ENCODE measurements at places on chromosomes 3 and 15.

- DNase-seq = no peak
These were observed 3.3 kb upstream of the ACTR8 start for GRCh38 chr3:53885239-53885638.

- DNase-seq = peak; percentile 23
These were observed 23.3 kb downstream of the IREB2 start for GRCh38 chr15:78461171-78461888.

DNA sequence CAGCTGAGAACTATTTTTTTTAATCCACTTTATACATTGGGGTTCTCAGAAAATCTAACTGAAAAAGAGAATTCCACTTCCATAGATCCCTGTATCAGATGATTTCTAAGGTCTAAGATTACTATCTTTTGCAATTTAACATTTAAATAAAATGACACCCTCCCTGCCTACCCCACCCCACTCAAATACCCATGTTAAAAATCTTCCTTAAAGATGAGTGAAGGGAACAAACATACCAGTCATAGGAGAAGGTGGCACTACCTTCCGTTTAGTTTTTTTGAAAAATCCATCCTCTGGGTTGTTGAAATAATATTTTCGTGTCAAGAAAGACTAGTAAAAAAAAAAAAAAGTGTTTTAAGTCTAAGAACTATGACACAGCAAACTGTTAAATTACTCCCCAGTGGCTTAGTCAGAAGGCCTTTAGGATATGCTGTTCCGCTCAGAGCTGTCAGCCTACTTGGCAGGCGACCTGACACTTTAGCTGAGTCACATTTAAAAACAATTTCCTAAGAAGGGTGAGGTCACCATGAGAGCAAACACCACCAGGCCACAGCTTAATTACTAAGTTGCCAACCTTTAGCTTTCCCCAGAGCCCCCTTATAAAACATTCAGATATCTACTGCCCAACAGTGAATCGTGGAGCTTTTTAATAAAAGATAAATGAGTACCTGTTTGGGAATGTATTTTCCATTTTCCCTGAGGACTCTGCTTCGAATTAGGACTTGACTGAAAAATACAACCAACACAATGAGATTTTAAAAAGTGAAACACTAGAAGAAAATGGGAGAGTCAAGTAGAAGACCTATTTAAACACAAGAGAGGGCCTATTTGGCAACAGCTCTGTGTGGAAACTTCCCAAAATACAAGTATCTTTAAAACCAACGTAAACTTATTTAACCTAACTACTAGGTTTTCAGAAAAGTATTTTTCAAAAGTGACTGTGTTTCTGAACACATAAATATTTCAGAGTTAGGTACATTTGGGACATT lies 9.6 kb downstream of the EMC3 start:
- no peak for DNase-seq

DNA sequence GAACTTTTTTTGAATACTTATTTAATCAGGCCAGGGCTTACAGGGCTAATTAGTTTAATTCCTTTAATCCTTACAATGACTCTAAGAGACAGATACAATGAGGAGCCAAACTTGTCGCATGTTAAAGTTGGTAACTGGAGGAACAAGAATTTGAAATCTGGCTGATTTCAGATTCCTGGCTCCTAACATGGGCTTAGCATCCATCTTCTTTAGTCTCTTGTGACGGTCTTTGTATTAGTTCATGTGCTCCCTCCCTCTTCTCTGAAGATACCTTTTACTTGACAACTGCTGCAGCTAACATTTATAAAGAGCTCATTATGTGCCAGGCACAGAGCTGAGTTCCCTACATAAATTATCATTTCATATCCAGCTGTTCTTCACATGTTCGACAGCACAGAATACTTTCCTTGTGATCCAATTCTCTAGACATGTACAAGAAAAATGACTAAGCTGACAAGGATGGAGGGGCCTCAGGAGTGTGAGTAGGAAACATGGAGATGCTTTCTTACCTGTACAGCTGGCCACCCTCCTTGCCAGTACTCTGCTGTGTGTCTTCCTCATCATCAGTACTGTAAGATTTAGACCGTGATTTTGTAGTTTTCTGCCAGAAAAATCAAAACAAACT lies 206.8 kb upstream of the STRIT1 start:
- no peak for DNase-seq

DNA sequence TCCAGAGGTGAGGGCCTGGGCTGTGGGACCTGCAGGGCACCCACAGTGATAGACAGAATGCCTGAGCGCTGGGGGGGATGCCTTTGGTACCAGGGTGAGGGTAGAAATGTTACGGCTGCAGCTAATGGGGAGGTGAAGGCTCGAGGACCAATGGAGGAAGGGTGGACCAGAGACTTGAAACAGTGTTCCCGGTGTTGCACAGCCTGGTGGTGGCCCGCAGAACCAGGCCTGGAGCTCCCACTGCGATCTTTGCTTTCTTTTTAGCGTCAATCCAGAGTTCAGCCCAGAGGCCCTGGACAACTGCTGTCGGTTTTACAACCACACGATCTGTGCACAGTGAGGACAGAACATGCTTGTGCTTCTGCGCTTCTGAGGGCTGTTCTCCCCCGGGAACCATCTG lies 36.8 kb upstream of the PDE8A start:
- DNase-seq = no peak

GRCh38 chr3:112629425-112629824 lies 11.5 kb downstream of the CCDC80 start:
- DNase-seq = no peak

GRCh38 chr3:5332270-5332956 lies 144.9 kb downstream of the EDEM1 start:
- DNase-seq = no peak

DNA sequence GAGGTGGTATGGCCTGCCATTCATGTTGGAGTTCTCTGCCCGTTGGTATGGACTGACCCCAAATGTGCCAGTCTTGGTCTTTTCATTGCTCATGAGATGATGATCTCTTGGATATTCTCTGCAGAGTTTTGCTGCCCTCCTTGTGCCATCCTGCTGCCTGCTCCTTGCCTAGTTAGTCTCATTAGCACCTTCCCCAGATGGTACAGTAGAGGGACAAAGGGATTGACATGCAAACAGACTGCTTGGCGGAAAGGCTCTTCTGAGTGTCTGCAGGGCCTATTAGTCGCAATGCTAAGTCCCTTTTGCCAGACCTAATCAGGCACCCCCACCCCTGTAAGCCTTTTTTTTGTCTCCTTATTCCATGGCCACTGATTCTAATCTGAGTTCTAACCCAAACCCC lies 90.6 kb downstream of the ARNT2 start:
- no peak for DNase-seq

GRCh38 chr15:51156957-51157356 lies 62.3 kb upstream of the TNFAIP8L3 start:
- DNase-seq = no peak

DNA sequence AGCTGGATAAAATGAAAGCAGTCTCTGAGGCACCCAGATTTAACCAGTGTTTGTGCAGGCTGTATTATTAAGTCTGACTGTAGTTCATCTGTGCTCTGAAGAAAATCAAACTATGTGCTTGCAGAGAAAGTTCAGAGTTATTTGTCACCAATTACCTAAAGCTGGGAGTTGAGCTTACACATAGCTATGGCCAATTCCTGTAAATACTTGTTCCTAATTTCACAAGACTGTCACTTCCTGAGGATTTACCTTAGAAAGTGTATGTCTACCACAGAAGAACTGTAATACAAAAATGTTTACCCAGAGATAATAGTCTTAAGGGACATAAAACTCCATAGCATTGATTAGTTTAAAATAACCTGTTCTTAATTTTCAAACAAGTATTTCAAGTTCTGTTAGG lies 628.4 kb upstream of the TGFBR2 start:
- no peak for DNase-seq

DNA sequence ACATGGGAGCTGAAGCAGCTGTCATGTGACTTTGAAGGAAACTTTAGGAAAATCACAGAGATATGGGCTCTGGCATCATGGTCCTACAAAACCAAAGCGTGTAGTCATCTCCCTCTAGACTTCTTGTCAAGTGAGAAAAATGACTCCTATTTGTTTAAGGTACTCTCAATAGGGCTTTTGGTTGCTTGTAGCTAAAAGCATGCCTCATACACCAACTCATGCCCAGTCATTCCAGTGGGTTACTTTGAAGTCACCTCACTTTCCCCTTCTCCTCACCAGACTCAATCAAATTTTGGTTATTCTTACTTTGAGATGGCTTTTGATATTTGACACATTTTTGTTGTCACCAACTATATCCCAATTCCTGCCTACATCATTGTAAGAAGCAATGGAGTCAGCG lies 81.6 kb downstream of the BOC start:
- DNase-seq = no peak

- DNase-seq = no peak
These were observed 8.7 kb upstream of the KY start for GRCh38 chr3:134659391-134660045.

DNA sequence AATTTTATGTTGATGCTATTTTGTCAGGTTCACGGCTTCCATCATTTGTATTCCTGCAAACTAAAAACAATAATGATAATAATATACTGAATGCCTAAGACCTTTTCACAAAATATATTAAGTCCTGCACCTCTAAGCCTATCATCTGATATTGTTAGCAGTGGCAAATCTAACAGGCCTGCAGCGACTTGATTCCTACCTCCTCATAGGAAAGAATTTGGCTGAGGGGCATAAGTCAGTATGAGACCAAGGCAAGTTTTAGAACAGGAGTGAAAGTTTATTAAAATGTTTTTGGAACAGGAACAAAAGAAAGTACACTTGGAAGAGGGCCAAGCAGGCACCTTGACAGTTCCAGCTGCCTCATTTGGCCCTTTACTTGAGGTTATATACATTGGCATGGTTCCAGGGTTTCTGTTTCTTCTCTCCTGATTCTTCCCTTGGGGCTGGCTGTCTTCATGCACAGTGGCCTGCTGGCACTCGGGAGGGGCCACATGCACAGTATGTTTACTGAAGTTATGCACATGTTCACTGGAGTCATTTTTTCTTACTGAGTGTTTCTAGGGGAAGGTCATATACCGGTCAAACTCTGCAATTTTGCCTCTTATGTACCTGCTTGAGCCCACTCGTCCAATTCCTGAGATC lies 418.1 kb downstream of the EPHA6 start:
- no peak for DNase-seq

- no peak for DNase-seq
These were observed 189.6 kb upstream of the MRPL3 start for GRCh38 chr3:131692356-131692755.

DNA sequence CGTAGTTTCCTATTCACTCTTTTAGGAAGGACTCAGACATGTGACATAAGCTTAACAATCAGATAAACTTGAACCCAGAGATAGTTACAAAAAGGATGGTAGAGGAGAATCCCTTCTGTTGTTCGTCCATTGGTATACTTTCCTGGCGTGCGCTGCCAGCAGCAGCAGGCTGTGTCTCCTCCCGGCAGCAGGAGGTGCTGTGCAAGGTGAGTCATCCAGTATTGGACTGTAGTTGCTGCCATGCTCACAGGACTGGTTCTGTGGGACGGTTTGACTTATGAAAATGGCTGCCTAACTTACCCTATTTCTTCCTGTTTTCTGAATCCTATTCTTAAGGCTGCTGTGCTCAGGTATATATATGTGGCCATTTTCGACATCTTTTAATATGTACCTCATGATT lies 253.4 kb upstream of the LRRC3B start:
- no peak for DNase-seq

- DNase-seq = no peak
These were observed 581.1 kb upstream of the GBE1 start for GRCh38 chr3:82342521-82342920.

DNA sequence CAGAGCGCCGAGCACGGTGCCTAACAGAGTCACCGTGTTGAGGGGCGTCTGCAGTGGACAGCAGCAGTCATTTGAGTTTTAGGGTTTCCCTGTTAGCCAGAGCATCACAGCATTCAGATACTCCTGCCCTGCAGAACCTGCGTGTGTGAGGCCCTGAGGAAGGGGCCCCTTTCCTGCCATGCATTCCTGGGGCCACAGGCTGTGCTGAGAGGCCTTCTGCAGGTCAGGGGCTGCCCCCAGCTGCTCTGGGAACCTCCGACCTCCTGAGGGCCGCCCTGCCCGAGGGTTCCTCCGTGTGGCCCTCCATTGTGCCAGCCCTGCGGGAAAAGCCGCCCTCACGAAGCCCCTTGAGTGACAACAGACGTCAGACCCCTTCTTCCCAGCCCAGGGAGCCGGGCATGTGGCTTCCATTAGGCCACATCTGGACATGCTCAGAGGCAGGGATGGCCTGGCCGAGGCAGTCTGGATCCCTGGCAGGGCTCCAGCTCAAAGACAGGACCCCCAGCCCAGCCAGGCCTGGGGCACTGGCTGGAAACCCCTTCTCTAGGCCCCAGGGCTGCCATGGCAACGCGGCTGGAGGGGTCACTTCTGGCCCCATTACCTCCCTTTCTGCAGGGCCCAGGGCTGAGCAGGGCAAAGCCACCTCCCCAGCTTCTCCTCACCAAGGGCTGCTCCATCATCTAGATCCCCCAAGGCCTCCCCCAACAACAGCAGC lies 25.3 kb downstream of the FBLN2 start:
- DNase-seq = no peak

- DNase-seq = no peak
These were observed 36.0 kb downstream of the MCF2L2 start for GRCh38 chr3:183392186-183393034.

GRCh38 chr3:189927975-189928895 lies 192.5 kb downstream of the P3H2 start:
- no peak for DNase-seq

GRCh38 chr3:11509173-11510000 lies 134.3 kb downstream of the VGLL4 start:
- no peak for DNase-seq

DNA sequence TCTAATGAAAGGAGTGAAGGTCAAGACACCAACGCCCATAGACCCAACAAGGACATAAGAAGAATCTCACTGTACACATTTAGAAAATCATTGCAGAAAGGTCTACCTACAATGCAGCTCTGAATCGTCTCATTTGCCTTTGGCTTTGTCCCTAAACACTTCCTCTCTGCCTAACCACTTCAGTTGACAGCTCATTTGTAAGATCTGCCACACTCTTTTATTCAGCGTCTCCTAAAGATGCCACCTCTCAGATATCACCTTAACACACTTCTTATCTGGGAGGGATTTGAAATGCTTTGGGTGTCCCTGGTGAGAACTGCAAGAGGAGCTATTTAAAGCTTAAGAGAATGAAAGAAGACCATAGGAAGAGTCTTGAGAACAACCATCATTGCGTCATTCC lies 38.7 kb downstream of the RAB27A start:
- DNase-seq = peak; percentile 65

DNA sequence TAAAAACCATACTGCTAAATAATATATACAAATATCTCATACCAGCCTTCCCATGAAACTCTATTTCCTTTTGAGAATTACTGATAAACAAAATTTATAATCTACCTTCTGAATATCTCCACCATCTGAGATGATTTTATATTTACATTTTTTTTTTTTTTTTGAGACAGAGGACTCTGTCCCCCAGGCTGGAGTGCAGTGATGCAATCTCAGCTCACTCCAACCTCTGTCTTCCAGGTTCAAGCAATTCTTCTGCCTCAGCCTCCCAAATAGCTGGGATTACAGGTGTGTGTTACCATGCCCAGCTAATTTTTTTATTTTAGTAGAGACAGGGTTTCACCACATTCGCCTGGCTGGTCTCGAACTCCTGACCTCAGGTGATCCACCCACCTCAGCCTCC lies 42.8 kb upstream of the IGF2BP2 start:
- DNase-seq = no peak

Measured in Jurkat, Clone E6-1 (cell line).